ENCODE measurements at places on chromosomes 6 and 20. TPM values are rescaled to one million over a fixed set of nuclear protein-coding genes. Genes with fewer than 3 reads are reported as not detected.
A peak's percentile ranks its signal among the peaks of the same experiment; 100 is the strongest.

CFAP61 gene
- 0.05 TPM for total RNA-seq

DNMT3B gene
- 2.8 TPM for total RNA-seq

MCM3 gene
- total RNA-seq = 12.7 TPM

PSORS1C2 gene
- total RNA-seq = not detected

- peaks cover 18% of the 10 kb centered on the region for H3K4me1 ChIP-seq
- H3K27me3 ChIP-seq = no peaks in the 10 kb centered on the region
- no peak for DNase-seq
- H3K4me3 ChIP-seq = peak overlapping the region; percentile 92
Observed at GRCh38 chr20:13221313-13221672, 219 bp downstream of the ISM1 start.

- no peaks in the 10 kb centered on the region for H3K4me1 ChIP-seq
- H3K4me3 ChIP-seq = no peak overlapping the region
- H3K27ac ChIP-seq = no peak overlapping the region
Observed at GRCh38 chr20:15475483-15475882, 1097.8 kb downstream of the KIF16B start.

DNA sequence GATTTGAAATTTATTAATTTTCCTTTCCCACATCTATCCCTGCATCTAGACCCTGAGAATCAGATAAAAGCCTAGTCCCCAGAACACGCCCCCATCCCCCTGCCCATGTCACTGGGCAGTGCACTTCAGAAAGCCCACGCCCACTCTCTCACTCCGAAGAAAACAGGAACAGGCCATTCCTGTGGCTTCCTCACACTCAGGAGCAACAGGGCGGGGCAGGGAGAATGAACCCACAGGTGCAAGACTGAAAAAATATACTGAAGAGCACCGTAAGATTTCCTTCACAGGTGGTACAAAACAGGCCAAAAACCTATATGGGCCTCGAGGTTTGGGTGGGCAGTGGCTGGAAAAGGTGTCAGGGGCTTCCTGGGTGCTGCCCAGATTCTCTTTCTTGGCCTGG lies 3.4 kb downstream of the OXT start:
- DNase-seq = no peak
- H3K27ac ChIP-seq = no peak overlapping the region
- no peaks in the 10 kb centered on the region for H3K27me3 ChIP-seq
- no peaks in the 10 kb centered on the region for H3K36me3 ChIP-seq

DNA sequence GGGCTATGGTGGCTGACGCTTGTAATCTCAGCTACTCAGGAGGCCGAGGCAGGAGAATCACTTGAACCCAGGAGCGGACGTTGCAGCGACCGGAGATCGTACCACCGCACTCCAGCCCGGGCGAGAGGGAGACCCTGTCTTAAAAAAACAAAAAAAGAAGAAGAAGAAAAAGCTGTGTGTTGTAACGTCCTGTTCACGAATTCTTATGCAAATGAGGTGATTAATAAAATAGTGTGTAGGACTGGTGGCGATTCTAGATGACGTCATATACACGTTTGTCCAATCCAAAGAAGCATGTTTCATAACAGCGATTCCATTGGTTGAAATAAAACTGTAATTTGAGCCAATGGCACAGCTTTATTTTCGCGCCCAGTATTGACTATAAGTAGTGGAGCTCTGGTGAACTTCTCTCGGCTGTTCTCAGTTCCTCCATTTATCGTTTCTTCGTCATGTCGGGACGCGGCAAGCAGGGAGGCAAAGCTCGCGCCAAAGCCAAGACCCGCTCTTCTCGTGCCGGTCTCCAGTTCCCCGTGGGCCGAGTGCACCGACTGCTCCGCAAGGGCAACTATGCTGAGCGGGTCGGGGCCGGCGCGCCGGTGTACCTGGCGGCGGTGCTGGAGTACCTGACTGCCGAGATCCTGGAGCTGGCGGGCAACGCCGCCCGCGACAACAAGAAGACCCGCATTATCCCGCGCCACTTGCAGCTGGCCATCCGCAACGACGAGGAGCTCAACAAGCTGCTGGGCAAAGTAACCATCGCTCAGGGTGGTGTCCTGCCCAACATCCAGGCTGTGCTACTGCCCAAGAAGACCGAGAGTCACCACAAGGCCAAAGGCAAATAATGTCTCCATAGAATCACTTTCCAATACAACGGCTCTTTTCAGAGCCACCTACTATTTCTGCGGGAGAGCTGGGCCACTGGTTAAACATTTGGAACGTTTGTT lies 47.0 kb downstream of the OR2B2 start:
- peak overlapping the region; percentile 92 for H3K4me3 ChIP-seq
- peak overlapping the region; percentile 73 for H3K27ac ChIP-seq
- H3K4me1 ChIP-seq = peaks cover 25% of the 10 kb centered on the region
- H3K36me3 ChIP-seq = no peaks in the 10 kb centered on the region
- no peaks in the 10 kb centered on the region for H3K27me3 ChIP-seq

Measured in liver (tissue), 10 donors.